ENCODE measurements at places on chromosomes 2 and 18. TPM values are rescaled to one million over a fixed set of nuclear protein-coding genes. Genes with fewer than 3 reads are reported as not detected.

DNA sequence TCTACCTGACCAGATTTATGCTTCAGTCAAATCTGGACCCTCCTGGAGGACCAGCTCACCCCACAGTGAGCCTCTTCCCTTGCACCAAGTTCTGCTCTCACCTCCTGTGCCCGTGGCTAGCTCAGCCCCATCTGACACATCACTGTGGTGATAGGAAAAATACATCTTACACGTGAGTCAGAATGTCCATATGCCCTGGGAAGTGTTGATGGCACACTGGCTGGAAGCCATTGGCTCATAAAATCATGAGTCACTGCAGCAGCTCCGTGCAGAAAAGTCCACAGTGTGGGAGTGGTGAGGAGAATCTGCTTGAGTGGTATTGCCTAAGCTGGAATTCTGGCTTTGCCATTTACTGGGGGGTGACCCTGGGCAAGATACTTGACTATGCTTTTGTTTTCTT, 42.6 kb upstream of the RAPGEF4 start:
- peak; percentile 99 for DNase-seq

Gene PELI1
- total RNA-seq, result 10.4 TPM

Gene C1QL2
- not detected for total RNA-seq

GRCh38 chr2:75012080-75012479, 53.6 kb downstream of the POLE4 start:
- peak; percentile 62 for DNase-seq

Gene RELCH
- total RNA-seq, result 21.6 TPM

Gene FRZB
- 0.11 TPM for total RNA-seq

Gene ACVR2A
- total RNA-seq, result 5.5 TPM

DNA sequence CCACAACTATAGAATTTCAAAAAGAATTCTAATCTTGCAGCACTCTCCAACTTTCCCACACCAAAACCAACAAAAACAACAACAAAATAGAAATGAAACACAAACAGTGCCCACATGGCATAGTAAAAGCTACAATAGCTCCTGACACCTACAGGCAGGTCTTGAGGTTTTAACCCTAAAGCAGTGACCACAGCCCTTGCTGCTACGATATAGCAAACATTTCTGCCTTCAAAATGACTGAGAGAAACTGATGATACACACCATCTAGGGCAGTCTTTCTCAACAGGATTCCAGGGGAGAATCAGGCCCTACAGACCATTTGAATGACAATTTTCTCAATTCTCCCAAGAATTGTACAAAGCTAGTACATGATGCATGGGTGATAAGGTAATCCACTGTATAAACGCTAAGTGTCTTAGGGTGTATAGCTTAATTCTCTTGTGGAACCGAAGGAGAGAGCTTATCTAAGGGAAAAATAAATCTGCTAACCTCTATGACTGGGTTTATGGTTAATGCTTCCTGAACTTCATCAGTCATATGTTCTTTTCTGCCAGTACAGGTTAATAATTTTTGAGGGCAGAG, 46.5 kb downstream of the TRAK2 start:
- no peak for DNase-seq

- DNase-seq, result no peak
These were observed 119.7 kb upstream of the KLF7 start for GRCh38 chr2:207285473-207285815.

Measured in PC-3 (cell line).